ENCODE measurements at places on chromosomes 13 and 19.
A peak's percentile ranks its signal among the peaks of the same experiment; 100 is the strongest.

GRCh38 chr13:28609381-28609780 is 49.5 kb upstream of the POMP start:
- DNase-seq, result no peak

DNA sequence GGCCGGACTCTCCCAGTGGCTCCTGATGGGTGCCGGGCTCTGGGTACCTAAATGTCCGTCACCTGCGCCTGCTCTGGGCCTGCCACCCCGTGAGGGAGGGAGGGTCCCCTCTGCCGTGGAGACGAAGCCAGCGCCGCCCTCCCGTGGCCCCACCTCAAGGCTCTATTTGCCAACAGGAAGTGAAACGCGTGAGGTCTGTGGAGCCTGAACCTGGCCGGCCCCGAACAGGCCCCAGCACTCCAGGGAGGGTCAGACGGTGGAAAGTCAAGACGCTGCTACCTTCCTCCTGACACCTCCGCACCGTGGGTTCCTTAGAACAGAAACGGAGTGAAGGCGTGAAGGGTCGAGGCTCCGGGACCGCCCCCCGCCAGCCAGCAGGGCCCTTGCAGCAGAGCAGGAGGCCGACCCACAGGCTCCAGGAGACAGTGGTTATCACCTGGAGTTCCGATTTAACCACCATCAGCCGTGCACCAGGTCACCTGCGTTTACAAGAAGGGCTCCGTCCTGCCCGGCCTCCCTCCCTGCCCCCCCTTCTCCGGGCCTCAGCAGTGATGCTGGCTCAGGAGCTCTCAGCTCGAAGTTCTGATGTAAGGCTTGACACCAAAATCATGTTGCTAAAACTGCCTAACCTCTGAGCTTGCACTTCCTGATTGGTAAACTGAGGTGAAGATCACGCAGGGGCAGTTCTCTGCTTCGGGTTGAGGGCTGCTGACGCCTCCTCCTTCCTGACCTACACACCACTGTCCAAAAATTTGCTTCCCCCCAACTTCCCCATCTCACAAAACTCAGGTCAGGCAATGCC is 50.9 kb upstream of the C13orf46 start:
- DNase-seq, result no peak

DNA sequence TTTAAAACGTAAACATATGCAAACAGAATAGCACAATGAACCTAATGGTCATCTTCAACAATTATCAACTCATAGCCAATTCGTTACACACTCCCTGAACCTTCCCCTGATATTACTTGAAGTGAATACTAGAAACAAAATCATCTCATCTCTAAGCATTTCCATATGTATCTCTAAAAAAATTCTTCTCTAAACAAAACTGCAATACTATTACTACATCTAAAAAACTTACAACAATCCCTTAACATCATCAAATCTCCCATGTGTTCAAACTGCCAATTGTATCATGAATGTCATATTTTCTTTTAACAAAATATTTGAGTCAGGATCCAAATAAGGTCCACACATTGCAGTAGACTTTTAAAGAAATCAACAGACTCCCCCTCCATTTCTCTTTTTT is 61.4 kb downstream of the FRY start:
- DNase-seq, result no peak

DNA sequence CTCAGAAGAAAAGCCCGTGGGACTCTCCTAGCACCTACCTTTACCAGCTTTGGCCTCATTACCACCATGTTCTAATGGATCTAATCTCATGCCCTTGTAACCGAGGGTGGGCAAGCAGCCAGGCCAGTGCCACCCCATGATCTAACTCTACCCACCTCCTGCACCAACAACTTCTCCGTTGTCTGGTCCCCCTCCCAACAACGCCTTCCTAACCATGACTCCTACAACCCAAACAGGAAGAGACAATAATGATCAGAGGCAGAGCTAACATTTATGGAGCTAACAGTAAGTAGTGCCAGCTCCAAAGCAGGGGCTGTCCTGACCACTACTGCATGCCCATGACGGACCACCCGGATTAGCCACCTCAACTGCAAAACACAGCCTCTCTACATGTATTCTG is 3.5 kb downstream of the USP12 start:
- DNase-seq, result no peak

DNA sequence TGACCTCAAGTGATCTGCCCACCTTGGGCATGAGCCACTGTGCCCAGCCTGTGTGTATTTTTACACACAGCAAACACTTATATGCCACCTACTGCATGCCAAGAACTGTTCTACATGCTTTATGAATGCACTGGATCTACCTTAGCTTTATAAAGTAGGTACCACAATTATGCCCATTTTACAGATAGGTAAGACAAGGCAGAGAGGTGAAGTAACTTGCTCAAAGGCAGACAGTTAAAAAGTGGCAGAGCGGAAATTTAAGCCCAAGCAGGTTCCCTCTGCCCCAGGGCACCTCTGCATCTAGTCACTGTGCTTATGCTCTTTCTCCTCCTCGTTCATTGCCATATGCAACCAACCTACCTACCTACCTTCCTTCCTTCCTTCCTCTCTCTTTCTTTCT is 10.5 kb downstream of the ADAMTS10 start:
- no peak for DNase-seq

- no peak for DNase-seq
Observed at GRCh38 chr13:37212826-37213225, 107.4 kb upstream of the CSNK1A1L start.

- no peak for DNase-seq
Observed at GRCh38 chr13:101624981-101625380, 172.5 kb downstream of the ITGBL1 start.

DNA sequence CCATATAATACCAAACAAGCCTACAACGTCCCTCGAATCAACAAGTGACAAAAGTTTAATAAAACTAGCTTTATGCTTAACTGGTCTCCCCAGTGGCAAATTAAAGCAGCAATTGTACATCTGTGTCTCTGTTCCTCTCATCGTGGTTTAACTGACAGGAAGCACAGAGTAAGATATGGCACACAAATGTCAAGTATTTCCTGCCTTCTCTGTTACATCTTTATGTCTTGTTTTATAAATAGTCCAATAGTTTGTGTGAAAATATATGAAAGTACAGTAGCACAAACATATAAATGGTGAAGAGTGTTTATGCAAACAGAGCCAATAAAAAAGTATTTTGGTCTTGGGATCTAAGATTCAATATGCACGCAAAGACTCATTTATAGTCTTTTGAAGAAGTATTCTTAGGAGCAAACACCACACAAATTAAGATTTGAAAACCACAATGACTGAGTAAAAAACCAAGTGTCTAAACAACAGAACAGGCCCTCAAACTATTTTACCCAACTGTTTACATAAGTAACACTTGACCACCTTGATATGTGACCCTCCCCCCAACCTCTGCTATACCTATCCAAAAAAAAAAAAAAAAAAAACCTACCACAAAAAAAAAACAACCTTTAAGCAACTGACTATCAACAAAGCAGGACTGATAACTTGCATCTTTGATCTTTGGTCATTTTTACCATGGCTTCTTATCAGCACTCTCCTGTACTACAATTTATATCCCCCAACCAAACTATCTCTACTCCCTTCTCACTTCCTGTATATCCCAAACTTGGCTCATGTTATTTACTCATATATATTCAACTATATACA is 14.0 kb downstream of the ELF1 start:
- DNase-seq, result no peak

- DNase-seq, result no peak
Observed at GRCh38 chr13:64029343-64030093, 2613.9 kb upstream of the PCDH20 start.

DNA sequence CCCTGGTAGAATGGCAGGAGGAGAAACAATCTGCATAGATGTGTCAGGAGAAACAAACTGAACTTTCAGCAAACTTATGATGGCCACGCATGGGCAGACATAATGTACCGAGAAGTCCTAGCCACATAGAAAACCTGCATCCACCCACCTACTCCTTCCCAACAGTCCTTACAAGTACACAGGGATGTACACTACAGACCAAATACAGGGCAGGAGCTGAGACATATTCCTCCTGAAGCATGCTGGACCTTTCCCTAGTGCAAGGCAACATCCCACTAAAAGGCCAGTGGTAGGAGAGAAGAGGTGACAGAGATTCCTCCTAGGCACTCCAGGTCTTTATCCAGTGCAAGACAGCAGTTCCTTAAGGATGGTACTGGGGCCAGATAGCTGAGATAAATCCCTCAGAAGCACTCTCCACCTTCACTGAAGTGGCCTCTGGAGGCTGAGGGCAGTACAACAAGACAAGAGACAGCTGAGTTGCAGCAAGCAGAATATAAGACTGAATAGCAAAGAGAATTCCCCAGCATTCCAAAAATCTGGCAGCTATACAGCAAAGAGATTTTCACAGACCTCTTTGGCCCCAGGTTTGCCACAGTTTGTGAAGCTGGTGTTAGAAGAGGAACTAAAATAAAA is 18.3 kb downstream of the VWA8 start:
- peak; percentile 29 for DNase-seq

DNA sequence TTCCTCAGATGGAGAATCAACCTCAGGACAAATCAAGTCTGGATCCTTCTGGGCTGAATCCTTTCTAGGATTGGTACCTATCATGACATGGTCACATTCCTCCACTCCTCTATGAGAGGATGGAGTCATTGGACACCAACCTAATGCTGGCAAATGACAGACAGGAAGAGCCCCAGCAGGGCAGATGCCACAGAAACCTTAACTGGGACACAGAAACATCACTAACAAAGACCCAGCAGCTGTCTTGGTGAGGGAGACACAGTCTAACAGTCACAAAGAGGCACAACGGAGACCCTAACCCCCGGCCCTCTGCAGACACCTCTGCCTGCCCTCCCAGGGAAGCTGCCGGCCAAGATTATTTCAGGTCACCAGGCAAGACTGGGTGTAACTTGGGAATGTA is 2.1 kb downstream of the ANKRD27 start:
- DNase-seq, result no peak
